Skeletal muscle cell (primary cell): ENCODE measurements at places on chromosomes 6 and 20.

DNA sequence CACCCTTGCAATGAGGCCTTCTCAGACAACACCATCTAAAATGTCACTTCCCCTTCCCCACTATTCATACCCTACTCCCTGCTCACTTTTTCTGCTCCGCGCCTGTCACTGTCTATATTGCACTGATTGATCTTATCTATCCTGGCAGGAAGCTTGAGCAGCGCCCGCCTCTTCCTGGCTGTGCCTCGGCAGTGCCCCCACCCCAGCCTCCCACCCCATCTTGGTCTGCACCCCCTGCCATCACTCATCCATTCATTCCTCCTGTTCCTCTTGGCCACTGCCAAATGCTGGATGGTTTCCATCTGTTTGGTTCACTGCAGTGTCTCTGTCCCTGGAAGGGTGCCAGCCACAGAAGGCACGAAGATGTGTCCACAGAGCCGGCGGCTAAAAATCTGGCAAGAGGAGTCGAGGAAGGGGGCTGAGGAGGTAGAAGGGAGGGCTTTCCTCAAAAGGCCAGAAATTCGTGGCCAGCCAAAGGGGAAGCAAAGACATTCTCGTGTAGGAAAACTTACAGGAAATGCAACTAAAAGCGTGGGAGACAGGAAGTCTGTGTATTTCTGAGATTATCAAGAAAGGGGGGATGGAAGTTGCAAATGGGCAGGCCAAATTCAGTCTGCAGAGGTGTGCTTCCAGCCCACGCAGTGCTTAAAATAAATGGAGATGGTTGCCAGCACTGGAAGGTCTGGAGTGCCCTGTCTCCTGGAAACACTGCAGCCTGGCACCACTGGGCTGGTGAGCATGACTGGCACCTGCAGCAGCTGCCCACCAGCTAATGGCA lies 27.6 kb downstream of the SYNJ2 start:
- DNase-seq, result no peak

GRCh38 chr6:16849280-16849987 lies 88.2 kb upstream of the ATXN1 start:
- peak; percentile 59 for DNase-seq

DNA sequence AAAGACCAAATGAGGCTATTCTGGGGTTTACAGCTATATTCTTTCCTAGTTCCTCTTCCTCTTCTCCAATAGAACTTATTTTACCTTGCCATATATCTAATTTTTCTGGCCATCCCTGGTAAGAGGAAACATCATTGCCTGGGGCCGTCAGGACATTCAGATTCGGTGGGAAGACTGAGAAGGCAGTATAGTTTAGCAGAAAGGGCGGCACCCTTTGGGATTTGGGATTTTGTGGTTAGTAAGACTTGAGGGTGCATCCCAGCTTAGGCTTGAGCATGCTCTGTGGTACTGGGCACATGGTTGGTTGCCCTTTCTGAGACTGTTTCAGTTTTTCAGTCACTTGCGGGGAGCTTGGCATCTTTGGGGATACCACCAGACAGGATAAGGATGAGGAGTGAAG lies 21.1 kb downstream of the SCUBE3 start:
- DNase-seq, result no peak

DNA sequence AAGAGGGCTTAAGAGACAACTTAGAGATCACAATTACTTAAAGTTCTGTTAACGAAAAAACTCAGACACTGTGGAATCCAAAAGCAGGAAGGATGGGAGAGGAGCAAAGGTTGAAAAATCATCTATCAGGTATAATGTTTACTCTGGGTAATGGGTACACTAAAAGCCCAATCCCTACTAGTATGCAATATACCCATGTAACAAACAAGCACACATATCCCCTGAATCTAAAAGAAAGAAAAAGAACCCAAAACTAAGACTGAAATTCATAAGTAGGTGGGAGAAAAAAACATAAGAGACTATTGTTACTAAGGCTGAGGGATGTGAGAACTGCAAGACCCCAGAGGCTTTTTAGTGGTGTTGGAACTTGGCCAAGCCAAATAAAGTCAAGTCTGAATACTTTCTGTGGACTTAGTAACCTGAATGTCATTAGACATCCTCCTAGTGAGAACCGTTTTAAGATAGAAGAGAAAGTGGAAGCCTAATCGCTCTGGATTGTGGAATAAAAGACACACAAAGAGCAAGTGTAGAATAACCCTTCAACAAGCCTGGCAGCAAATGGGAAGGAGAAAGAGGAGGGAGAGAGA lies 189.4 kb upstream of the RNF217 start:
- DNase-seq, result no peak

DNA sequence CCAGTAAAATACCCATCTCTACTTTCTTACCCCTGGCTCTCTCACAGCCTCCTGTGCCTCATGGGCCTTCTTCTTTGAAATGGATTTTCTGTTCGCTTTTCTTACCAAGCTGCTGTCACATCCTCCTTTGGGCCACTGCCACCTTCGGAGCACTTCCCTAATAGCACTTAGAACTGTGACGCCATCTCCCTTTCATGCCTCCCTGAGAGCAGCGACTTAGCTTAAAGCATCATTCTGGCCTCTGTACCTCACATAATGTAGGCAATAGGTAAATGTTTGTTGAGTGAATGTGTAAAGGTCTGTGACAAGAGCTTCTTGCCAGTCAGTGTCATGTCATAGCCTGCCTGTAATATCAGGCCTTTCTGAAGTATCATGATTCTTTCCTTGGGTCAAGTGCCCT lies 78.8 kb downstream of the ADGRG6 start:
- no peak for DNase-seq

GRCh38 chr6:46002264-46002663 lies 13.4 kb downstream of the CLIC5 start:
- no peak for DNase-seq

DNA sequence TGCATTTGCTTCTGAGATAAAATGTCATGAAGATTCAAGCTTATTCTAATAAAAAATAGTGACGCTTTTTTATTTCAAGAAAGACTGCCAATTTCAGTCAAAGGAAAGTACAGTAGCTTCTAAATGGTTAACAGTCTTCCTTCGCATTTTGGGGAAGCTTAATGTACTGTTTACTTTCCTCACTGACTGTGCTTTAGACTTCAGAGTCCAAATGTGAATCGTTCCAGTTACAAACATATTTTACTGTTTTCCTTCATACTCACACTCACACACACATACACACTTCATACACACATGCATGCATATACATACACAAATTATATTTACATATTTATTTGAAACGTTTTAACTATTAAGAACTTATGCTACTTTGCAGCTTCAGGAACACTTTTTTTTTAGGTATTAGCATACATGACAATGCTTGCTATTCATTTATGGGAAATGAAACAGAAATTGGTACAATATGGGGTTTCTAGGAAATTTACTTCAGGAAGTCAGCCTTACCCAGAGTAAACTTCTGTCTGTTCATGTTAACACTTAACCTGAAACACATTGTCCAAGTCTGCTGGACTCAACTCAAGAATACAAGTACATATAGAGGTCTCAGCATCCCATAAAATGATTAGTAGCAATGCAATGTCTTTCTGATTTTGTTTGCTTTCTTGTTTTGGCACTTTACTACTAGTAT lies 145.4 kb downstream of the RPS12 start:
- DNase-seq, result no peak

DNA sequence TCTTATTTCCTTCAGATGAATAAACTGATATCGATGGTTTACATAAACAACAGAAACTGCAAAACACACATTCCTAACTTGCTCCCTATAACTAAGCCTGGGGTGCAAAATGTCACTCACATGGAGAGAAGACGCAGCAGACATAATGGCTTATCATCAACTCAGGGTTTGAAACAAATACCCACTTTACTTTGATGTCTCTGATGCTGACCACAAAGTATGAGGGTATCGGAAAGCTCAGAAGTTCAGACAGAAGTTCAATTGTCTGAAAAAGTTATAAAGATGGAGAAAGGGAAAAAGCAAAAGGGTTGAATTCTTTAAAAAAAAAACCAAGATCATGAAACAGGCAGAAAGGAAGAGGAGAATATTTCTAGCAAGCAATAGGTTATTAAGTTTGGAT lies 102.7 kb downstream of the FOXC1 start:
- DNase-seq, result no peak

DNA sequence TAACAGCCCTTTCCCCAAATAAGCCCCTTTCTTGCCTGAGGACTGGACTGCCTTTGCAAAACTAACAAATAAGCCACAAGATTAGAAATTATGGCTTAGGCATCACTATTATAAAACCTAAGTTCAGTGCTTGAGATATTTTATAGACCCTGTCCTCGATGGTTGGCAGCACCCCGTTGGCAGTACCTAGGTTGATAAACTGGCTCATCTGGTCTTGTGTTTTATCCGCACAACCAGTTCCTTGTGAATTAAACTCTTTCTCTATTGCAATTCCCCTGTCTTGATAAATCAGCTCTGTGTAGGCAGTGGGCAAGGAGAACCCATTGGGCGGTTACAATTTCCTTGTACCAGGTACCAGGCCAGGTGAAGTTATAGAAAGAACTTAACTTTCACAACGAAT lies 6.6 kb downstream of the LRP11 start:
- DNase-seq, result no peak

GRCh38 chr20:57593134-57593886 lies 26.9 kb downstream of the ZBP1 start:
- DNase-seq, result no peak

GRCh38 chr6:122008101-122008999 lies 391.1 kb upstream of the HSF2 start:
- DNase-seq, result peak; percentile 31

- no peak for DNase-seq
Observed at GRCh38 chr6:24738741-24739140, 19.8 kb upstream of the C6orf62 start.

DNA sequence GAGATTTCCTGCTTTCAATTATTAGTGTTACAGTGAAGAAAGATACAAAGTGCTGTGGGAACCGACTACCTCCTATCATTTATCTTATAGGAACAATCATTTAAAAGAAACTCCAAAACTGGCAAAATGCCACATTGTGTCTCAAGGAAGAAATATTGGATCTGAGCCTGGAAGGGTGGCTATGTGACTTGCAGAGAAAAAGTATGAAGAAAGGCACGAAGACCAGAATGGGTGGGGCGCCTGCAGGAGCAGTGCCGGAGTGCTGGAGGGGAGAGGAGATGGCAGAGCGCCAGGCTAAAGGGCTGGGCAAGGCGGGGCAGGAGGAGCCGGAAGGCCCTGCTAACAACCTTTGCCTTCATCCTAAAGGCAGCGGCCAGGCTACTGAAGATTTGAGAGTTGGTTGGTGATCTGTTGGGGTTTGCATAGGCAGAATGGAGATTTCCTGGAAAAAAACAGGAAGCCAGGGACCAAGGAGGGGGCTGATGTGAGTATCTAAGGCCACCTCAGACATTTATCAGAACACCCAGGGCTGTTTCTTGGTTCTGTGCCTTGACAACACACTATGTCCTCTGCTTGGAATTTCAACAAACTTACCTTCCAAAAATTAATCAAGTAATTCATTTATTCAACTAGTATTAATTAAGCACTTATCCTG lies 125.6 kb downstream of the MAFB start:
- DNase-seq, result no peak

- no peak for DNase-seq
Observed at GRCh38 chr6:117985916-117986315, 78.9 kb downstream of the SLC35F1 start.

- DNase-seq, result no peak
Observed at GRCh38 chr6:14361956-14362587, 244.5 kb downstream of the CD83 start.

- no peak for DNase-seq
Observed at GRCh38 chr6:129544892-129545612, 164.9 kb downstream of the ARHGAP18 start.

- DNase-seq, result peak; percentile 57
Observed at GRCh38 chr20:5863040-5863833, 87.1 kb downstream of the TRMT6 start.

DNA sequence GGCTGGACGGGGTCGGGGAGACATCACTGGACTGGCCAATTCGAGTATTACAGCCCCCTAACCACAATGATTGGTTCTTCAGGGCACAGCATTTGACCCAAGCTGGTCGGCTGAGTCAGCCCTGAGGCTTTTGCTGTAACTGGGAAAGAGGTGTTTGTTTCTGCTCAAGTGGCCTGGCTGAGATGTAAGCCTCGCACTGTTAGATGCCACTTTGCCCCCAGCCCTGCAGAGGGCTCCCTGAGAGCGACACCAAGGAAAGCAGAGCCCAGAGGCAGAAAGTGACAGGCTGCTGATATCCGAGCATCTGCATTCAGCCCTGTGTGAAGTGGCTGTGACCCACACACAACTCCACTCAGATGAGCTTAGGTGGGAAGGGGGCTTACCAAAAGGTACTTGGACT lies 19.4 kb downstream of the ERGIC3 start:
- no peak for DNase-seq

GRCh38 chr6:70157086-70157485 lies 145.8 kb downstream of the COL9A1 start:
- DNase-seq, result no peak

DNA sequence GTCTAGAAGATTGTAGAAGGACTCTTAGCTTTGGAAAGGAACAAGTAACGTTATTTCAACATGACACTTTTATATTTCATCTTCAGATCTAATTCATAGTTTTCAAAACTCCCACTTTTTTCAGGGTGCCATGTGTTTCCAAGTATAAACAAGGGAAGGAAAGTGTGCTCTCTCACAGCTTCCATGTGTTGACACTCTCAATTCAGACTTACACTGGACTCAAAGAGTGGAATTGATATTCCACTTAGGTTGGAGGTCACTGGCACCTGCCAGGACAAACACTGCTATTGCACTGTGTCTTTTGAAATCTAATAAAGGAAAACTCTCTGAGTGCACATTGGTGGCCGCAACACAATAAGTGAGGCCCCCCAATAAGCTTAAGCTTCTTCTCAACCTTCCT lies 22.5 kb upstream of the SAMD3 start:
- no peak for DNase-seq

GRCh38 chr6:73624896-73625295 lies 28.9 kb downstream of the SLC17A5 start:
- no peak for DNase-seq

DNA sequence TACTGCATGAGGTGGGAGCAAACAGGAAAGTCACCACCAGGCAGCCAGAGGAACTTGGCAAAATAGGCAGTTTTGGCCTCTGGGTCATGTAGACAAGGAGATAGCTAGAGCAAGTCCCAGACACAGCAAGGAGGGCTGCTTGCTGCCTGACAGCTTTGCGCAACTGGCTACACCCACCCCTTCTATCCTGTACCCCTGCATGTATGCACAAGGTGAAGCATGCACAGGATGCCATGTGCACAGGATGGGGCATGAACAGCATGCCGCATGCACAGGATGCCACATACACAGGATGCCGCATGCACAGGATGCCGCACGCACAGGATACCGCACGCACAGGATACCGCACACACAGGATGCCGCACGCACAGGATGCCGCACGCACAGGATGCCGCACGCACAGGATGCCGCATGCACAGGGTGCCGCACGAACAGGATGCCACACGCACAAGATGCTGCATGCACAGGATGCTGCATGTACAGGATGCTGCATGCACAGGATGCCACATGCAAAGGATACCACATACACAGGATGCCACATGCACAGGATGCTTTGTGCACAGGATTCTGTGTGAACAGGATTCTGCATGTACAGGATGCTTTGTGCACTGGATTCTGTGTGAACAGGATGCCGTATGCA lies 104.9 kb upstream of the IYD start:
- DNase-seq, result no peak

- DNase-seq, result no peak
Observed at GRCh38 chr6:53718597-53719460, 53.3 kb upstream of the KLHL31 start.
